Right forelimb (tissue), 1 donor: ENCODE measurements at places on chromosomes 7 and 10.
A peak's percentile ranks its signal among the peaks of the same experiment; 100 is the strongest.

GRCh38 chr10:119305860-119306513, 98.6 kb downstream of the GRK5 start:
- DNase-seq: no peak

DNA sequence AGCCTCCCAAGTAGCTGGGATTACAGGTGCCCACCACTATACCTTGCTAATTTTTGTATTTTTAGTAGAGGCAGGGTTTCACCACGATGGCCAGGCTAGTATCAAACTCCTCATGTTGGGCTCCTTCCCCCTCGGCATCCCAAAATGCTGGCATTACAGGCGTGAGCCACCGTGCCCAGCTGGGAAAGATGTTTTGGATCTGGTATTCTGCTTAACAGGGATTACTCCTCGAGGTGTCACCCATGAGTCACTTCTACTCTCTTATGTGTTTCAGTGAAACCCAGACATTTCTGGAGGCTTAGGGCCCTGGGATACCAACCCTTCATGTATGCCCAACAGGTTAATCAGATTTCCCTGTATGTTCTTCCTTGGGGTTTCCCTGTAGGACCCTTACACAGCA, 11.8 kb upstream of the OPN4 start:
- DNase-seq: no peak

DNA sequence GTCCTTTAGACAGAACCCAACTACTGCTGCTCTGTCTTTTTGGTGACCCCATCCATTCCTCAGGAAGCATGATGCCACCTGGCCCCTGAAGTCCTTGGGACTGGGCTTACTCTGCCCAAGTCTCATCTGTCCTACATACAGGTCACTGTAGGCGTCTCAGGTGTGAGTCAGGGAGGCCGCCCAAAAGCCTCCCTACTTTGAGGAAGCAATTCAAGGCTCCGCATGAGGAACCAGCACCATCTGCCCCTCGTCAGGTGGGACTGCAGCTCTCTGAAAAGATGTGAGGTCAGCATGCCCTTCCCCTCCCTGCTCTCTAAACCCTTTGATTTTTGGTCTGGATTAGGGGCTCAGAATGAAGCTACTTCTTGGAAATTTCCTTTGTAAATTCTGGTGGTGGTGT, 354.8 kb downstream of the CXCL12 start:
- peak; percentile 34 for DNase-seq

GRCh38 chr10:66180581-66181318, 745.1 kb upstream of the LRRTM3 start:
- no peak for DNase-seq

- peak; percentile 63 for DNase-seq
Observed at GRCh38 chr10:12529976-12530375, 180.6 kb downstream of the CAMK1D start.

GRCh38 chr10:23742368-23742767, 303.5 kb downstream of the OTUD1 start:
- DNase-seq: no peak

- DNase-seq: no peak
Observed at GRCh38 chr7:159192725-159193453, 48.2 kb upstream of the VIPR2 start.

GRCh38 chr7:140005754-140006503, 56.8 kb downstream of the PARP12 start:
- no peak for DNase-seq

DNA sequence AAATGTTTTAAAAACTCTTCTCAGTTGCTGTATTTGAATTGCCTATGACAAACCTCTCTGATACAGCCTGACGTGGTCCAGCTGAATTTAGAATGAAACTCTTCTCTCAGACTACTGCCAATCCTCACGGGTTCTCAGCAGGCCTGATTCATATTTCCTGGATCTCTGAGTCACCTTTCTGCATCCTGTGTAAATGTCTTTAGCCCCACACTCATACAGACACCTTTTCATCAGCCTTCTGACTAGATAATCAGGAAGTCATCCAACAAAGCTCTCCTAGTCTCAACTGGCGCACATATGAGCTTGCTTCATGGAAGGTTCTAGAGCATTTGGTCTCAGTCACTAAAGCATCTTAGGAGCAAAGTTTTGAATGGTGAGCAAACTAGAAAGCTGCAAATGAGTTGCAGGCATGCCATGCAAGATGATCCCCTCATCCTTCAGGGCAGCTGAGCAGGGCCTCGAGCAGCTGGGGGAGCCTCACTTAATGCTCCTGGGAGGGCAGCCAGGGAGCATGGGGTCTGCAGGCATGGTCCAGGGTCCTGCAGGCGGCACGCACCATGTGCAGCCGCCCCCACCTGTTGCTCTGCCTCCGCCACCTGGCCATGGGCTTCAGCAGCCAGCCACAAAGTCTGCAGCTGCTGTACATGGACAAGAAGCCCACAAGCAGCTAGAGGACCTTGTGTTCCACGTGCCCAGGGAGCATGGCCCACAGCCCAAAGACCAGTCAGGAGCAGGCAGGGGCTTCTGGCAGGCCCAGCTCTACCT, 182.8 kb downstream of the ARHGAP12 start:
- peak; percentile 73 for DNase-seq
